ENCODE measurements at places on chromosomes 12 and 14.

GRCh38 chr12:88572781-88573549 is 7.3 kb downstream of the KITLG start:
- DNase-seq: peak; percentile 66

DNA sequence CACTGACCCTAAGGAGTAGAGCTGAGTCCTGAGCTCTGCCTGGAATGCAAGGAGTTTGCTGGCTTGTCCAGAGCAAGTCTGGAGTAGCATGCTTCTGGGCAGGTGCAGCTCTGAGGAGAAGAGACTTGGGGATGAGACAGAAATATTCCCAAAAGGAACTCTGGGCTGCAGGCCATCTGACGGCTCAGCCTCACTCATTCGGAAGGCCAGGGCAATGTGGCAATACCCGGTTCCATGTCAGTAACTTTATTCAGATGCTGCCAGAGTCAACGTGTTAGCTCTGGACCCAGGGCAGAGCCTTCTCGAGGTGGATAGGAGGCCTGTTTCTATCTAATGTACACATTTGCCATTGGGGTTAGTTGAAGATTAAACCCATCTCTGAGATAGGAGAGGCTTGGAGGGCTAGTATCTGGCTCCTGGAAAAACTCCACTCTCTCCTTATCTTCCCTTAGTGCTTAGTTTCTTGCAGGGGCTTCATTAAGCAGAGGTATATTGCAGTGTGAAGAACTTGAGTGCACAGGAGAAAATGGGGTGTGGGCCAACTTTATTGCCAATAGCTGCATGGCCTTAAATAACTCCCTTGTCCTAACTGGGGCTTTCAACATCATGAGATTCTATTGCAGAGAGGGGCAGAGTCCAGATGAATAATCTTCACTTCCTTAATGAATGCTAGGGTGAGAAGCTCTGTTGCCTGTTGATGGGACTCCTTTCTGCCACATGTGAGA is 65.6 kb downstream of the NTF3 start:
- DNase-seq: peak; percentile 40

DNA sequence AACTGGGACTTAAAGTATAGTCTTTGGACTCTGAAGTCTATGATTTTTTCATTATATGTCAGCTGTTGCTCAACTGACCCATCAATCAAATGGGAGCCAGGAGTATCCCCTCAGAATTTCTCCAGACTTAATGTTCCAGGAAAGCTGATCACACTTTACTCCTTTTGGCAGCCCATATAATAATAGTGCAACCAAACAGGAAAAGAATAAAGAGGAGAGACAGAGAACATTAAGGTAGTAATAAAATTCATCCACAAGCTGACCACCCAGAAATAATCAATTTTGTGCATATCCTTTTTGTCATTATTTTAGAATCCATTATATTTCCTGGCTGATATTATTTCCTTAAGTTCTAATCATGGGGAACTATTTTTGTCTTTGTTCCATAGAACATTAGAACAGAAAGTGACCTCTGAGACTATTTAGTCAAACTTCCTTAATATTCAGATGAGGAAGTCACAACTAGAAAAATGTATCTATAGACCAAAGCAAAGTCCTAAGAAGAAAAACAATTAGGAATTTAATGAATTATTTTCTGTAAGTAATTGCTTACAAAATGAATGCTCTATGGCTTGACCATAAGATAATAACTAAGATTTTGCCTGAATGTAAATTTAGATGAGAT is 238.1 kb upstream of the SEL1L start:
- DNase-seq: no peak

- no peak for DNase-seq
Observed at GRCh38 chr14:30500222-30500621, 58.7 kb upstream of the G2E3 start.
